ENCODE measurements at places on chromosomes 11 and 22.

GRCh38 chr11:48029681-48030290, 49.4 kb downstream of the PTPRJ start:
- DNase-seq, result no peak

DNA sequence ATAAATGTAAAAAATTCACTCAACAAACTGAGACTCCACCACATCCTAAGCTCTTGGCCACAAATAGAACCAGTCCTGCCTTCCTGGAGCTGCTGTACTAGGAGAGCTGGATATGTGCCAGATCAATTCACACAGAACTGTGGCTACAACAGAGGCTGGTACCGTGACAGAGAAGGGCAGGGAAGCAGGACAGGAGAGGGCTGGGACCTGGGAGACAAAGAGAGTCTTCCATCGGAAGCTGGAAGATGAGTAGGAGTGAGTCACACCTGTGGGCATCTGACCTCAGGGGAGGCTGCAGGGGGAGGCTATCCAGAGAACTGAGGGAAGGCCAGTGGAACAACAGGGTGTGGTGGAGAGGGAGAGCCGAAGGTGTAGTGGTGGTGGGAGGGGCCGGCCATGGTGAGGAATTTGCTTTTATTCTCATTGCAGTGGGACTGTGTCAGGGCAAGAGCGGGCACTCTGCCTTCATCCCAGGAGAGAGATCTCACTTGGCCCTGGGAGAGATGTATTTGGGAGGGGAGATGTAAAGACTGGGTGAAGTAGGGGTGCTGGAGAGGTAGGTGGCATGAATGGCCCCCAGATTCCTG, 1.9 kb upstream of the LTBP3 start:
- no peak for DNase-seq

DNA sequence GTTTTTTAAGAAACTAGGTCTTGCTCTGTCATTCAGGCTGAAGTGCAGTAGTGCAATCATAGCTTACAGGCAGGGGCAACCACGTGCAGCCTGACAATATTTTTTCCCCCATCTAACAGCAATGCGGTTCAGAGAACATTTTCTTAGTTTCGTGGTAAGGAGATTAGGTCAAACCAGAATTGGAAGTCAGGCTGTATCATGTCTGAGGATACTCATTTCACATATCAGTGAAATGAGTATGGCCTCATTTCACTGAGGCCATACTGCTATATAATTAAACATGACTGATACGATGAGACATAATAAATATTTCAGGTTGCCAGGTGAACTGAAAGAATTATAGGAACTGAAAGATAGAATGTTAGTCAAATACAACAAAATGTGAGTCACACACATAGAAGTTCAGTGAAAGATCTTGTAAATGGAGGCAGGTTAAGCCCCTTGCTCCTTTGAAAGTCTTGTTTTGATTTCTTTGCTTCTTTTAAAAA, 32.5 kb upstream of the IZUMO1R start:
- no peak for DNase-seq

DNA sequence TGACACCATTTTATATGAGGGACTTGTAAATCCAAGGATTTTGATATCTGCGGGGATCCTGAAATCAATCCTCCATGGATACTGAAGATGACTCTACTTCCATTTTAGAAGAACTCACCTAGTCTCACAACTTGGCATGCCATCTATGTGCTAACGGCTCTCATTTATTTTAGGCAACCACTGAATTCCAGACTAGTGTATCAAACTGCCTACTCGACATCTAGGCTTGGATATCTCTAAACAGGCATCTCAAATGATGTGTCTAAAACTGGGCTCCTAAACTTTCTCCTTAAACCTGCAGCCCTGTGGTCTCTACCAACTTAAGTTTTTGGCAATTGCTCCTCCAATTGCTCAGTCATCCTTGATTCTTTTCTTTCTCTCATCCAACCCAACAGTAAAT, 31.2 kb upstream of the CLNS1A start:
- DNase-seq, result no peak

GRCh38 chr22:23536821-23537345, 43.2 kb downstream of the IGLL1 start:
- DNase-seq, result no peak

DNA sequence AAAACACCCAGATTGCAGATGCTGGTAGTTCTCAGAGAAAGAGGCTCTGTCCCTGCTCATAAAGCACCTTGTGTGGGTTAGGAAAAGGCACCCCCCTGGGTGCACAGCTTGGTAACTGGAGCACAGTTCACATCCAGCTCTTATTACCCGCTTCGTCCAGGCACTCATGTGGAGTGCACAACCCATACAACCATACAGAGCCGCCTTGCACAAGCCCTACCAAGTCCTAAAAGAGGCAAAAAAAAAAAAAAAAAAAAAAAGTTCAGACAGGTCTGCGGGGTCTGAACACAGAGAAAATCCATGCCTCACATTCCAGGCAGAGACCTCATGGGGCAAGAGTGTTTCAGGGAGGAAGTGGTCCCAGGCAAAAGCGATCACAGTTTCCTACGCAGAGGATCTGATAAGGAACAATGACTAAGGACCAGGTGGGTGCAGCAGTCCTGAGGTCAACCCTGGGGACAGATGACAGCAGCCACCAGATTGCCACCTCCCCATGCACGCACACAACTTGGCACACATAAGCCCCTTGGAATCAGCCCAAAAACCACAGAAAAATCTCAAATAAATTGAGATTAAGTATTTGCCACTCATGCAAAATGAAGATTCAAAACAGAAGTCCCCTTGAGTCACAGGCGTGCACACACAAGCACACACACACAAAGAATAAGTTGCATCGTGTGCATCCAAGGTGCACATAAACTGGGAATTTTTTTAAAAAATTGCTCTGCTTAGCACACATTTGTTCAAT, 12.3 kb downstream of the MB start:
- DNase-seq, result peak; percentile 32

GRCh38 chr11:107139396-107139795, 121.1 kb upstream of the GUCY1A2 start:
- no peak for DNase-seq

DNA sequence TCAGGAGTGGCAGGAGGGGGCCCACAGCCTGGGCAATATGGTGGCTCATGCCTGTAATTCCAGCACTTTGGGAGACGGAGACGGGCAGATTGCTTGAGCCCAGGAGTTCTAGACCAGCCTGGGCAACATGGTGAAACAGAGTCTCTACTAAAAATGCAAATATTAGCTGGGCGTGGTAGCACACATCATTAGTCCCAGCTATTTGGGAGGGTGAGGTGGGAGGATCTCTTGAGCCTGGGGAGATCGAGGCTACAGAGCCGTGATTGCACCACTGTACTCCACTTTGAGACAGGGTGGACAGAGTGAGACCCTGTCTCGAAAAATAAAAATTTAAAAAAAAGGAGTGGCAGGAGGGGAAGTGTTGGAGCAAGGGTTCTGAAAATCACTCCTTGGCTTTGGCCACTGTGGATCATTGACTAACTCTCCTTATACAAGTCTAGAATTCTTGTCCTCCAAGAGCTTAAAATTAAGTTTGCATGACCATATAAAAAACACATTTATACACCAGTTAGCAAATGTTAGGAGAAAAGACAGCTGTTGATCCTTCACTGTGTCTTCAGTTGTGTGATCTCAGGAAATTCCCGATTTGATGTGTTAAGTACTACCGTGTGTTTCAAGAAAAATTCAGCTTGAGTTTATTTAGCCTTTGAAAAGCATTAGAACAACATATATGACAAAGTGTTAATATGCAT, 2.3 kb upstream of the WEE1 start:
- DNase-seq, result no peak

DNA sequence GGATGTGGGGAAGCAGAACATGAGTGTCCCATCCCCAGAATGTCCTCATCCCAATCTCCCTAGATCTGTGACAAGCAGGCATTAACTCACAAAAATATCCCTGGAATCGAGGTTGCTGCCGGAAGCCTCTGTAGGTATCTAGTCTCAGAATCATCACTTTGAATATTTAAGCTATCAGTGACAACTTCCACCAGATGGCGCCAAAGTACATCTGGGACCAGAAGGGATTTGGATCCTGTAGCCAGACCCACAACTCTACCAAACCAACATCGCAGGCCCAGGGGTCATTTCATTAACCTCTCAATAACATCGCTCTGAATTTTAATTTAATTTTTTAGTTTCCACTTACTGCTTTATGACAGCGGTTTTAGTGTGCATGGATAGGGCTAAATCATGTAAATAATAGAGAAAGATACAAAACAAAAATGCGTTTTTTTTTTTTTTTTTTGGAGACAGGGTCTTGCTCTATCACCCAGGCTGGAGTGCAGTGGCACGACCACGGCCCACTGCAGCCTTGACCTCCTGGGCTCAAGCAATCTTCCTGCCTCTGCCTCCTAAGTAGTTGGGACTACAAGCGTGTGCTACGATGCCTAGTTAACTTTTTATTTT, 1.1 kb upstream of the EXT2 start:
- peak; percentile 88 for DNase-seq

DNA sequence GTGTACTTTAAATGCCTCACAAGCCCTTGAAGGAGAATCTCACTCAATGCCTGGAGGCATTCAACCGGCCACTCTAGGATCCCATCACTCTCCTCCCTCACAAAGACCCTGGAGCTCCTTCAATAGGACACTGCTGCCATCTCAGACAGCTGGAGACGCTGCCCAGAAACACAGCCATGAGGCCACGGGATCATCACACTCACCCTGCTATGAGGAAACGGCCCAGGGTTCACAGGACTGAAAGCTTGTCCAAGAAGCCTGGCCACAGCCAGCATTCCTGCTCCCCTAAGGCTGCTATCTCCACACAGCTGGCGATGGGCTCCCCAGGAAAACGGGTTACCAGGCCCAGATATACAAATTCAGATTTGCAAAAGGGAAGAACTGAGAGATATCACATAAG, 13.2 kb downstream of the CARS1 start:
- no peak for DNase-seq

- DNase-seq, result peak; percentile 30
Measured at GRCh38 chr11:1559111-1559951, 12.7 kb downstream of the DUSP8 start.
